ENCODE measurements at places on chromosomes 6 and 20.

- peak; percentile 59 for DNase-seq
Observed at GRCh38 chr6:100808638-100809275, 72.4 kb downstream of the ASCC3 start.

- no peak for DNase-seq
Observed at GRCh38 chr6:164455835-164456234, 853.6 kb downstream of the C6orf118 start.

- DNase-seq: no peak
Observed at GRCh38 chr6:21383450-21384085, 210.0 kb upstream of the SOX4 start.

DNA sequence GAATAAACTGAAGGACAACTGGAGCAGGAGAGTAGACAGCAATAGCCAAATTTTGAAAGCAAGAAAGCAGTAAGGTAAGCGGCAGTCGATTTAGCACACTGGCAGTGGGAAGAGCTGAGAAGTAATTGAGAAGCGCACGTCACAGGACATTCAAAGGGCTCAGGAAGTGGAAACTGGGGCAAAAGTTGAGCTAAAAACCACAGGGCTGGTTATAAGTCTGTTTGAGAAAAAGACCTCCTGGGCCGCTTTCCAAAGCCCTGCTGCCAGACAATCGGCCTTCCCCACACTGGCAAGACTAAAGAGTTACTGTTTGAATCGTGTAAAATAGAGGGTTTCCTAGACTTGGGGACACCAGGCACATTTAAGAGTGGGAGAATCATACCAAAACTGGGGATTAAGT lies 161.4 kb downstream of the DNAH8 start:
- DNase-seq: no peak

DNA sequence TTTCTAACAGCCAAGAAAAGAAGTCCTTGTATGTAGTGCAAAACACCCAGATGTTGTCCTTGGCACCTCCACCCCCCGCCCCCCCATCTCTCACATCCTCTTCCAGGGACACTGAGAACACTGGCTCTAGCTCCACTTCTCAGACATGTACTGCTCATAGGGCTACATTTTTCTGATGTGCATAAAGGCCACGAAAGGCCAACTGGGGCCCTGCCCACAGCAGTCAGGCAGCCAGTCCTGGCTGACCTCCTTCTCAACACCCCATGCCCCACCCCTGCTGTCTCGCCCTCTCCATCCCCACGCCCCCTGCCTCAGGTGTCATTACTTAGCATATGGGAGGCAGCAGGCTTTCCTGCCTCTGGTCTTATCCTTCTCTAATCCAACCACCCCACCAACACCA lies 11.3 kb downstream of the GABRR1 start:
- no peak for DNase-seq

- DNase-seq: no peak
Observed at GRCh38 chr6:121615493-121615892, 180.0 kb downstream of the GJA1 start.

DNA sequence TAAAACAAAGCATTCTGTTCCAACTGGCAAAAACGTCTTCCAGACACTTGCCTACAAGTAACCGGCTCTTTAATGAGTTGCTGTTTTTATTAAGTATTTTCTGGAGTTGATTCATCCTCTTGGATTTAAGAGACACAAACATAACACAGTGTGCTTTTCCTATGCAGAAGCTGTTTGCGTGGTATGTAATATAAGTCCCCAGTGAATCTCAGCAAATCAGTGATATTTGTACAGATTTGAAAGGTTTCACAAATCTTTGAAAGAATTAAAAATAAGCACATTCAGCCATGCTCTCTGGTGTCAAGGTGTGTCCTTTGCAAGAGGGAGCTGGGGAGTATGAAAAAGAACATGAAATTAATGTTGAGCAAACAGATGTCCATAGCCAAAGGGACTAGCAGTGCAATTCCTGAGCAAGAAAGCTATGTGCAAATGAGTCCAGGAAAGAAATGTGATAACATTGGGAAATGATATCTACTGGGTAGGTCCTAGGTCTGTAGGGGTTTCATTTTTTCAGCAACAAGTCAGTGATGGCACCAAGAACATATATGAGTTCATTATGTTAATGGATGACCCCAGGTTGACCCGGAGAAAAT lies 170.1 kb upstream of the PHACTR1 start:
- no peak for DNase-seq

DNA sequence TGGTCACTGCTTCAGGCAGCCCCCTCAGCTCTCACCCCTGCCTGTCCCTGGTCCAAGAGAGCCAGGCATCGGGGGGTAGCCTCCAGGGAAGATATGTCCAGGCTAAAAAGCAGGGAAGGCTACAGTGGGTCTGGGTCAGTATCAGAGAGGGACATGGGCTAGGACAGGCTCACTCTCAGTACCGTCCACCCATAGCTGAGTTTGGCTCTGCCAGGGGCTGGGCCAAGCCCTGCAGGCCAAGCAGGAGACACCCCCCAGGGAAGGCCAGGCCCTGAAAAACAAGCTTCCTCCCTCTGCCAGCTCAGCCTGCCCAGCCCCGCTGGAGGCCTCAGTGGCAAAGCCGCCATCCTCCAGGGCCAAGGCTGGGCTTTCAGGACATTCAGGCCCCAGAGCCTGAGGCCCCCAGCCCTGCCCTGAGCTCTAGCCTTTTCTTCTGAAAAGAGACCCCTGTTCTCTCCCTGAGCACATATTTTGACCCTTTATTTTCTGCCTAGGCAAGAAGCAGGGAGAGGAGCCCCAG lies 28.6 kb upstream of the TGM2 start:
- DNase-seq: no peak

DNA sequence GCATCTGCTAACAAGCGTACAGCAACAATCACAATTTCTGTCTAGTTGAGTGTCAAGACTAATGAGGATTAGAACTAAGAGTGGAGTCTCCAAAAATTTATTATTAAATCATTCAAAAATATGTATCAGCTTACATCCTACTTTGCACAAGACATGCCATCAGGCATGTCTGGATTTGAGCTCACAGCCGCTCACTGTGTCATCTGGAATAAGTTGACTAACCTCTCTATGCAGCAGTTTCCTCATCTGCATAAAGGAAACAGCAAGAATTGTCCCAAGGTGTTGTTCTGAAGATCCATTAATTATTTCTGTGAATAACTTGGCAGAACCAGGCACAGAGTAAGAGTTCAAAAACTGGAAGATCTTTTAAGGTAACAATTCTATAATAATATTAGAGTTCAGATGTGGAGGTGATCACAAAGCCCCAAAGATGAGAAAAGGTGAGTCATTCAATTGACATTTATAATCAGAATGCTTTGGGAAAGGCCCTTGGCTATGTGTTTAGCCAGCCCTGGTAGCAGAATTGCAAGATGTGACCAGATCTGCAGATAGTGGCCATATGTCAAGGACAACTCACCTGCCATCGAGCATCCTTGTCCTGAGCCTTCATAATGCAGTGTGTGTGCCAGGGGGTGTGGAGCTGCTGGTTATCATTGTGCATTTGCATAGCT lies 264.0 kb downstream of the FOXA2 start:
- DNase-seq: no peak

DNA sequence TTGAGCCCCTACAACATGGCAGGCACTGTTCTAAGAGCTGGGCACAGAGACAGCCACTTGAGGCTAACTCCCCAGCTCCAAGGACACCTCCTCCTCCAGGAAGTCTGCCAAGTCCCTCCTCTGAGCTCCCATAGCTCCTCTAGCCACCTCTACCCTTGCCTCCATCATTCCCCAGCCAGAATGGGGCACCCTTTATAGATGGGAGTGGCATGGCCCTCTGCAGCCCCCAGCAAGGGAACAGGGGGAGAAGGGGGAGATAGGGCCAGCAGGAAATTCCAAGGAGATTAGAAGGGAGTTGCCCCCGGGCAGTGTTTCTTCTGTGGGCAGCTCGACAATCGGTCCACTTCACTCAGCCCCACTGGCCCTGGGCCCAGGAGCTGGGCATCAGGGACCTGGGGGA lies 19.7 kb upstream of the TLDC2 start:
- DNase-seq: no peak

GRCh38 chr6:26170181-26170580 lies 83.0 kb downstream of the HFE start:
- peak; percentile 17 for DNase-seq

- DNase-seq: peak; percentile 50
Observed at GRCh38 chr20:34110745-34111641, 1.1 kb downstream of the EIF2S2 start.

DNA sequence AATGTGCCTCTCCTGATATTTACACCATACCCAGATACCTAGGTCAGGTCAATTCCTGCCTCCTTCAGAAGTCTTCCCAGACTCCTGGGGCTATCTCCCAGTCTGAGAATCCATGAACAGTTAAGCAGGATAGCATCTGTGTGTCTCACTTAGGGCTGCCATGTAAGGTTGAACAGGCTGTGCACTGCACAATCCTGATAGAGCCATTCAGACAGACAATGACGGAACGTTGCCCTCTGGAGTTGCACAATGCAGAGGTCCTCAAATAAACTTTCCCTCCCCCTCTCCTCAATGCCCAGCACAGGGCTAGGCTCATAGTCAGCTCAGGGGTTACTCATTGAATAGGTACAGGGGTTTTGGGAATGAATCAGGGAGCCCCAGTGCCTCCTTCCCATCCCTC lies 89.7 kb downstream of the CD40 start:
- no peak for DNase-seq

GRCh38 chr6:31092769-31093505 lies 19.4 kb downstream of the C6orf15 start:
- DNase-seq: no peak

GRCh38 chr6:57193177-57193576 lies 21.1 kb downstream of the BAG2 start:
- no peak for DNase-seq

DNA sequence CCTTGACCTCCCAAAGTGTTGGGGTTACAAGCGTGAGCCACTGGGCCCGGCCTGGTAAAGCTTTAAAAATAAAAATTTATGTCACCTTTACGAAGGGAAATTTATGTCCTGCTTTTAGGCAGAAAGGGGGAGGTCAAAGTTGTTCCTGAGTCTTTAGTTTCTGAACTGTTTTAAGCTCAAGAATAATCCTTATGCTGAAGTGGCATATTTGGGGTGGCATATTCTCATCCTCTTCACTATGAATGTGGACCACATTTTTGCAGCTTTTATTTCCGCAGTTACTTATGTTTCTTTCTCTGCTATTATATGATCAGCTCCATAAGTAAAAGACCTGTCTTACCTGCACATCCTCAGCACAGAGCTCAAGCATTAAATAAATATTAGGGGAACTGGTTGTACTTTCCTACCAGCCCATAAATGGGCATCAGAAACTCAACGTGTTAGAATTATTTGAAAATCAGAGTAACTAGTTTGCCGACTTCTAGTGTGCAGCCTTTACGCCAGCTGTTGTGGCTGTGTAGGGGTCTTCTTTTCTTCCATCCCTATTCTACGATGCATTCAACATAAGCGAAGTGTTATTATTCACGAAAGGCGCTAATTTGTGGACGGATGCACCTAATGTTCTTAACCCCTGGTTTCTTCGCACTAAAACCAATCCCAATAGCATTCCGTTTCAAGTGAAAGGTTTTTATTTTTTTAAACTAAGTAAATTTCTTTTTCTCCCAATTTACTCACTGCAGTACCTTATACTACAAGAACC lies 867 bp upstream of the AKAP7 start:
- no peak for DNase-seq

- DNase-seq: peak; percentile 95
Observed at GRCh38 chr20:833450-834150, at the start of gene FAM110A. Gene FAM110A, plus strand, starts transcription at chr20:833715. Its CDS starts 11,090 bp downstream, at chr20:844805.

DNA sequence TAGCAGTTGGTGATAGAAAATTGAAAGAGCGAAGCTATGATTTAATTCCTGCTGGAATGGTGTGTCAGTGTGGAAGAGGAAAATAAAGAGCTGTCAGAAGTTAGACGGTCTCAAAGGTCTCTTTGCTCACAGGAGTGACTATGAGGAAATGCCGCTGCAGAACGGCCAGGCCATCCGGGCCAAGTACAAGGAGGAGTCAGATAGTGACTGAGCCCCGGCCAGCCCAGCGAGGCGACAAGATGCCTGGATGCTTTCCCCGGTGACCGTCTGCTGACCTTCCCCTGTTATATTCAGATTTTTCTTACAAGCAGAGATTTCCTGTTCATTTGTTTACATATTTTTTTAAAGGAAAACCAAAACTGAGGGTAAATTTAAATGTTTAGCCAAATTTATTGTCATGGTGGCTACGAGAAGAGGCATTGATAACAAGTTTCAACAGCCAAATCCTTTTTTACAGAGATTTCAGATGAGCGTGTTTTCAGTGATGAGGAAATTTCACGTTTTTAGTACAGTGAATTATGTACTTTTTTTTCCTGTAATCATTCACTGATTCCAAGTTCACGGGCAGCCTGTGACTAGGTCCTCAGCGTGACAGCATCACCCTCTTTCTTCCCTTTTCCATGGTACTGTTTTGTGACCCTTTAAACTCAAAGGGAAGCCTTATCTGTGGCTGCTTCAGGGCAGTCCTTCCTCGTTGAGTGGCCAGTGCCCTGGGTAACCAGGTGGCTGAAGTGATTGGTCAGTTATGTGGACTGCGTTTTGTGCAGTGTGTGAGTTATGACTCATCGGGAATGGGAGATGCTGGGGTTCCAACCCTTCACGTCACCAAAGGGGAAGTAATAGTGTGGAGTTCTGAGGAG lies 12.6 kb downstream of the DYNLT1 start:
- peak; percentile 51 for DNase-seq

GRCh38 chr6:139147628-139148027 lies 12.7 kb downstream of the HECA start:
- DNase-seq: no peak

DNA sequence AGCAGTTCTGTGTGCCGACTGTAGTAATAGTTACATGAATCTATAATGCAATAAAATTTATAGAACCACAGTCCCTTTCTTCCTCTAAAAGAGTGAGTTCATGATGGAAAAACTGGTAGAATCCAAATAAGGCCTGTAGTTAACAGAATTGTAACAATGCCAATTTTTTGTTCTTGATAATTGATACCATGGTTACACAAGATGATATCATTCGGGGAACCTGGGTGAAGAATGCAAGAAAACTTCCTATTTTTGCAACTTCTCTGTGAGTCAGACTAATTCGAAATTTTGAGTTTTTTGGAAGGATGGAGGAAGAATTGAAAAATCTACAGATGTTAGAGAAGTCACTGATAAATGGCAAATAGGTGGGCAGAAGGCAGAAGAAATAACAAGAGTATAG lies 381.8 kb downstream of the CDKAL1 start:
- DNase-seq: peak; percentile 41

- peak; percentile 45 for DNase-seq
Observed at GRCh38 chr6:154638369-154638768, 94.8 kb upstream of the SCAF8 start.

DNA sequence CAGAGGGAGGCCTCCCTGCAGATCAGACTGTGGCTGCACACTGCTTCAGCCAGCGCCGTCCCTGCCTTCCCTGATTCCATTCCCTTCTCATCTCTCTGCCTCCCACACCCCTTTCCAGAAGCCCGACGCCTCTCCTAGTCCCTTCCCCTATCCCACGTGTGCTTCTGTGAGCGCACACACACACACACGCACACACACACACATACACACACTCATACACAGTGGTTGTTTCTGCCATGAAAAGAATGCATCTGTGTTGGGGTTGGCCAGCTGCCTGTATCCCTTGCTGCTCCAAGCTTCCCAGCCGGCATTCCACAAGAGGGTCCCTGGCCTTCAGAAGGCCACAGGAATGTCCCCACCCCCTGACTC lies 51.7 kb downstream of the MOCS1 start:
- peak; percentile 100 for DNase-seq
